SK-N-SH (cell line): ENCODE measurements at places on chromosomes 1 and 21.
A peak's percentile ranks its signal among the peaks of the same experiment; 100 is the strongest.

- no peak for DNase-seq
These were observed 5.7 kb downstream of the VANGL1 start for GRCh38 chr1:115647507-115647906.

- peak; percentile 90 for DNase-seq
These were observed 32.3 kb downstream of the SLC66A1 start for GRCh38 chr1:19344372-19344810.

GRCh38 chr1:96723377-96723776 lies 1.8 kb downstream of the PTBP2 start:
- no peak for DNase-seq

DNA sequence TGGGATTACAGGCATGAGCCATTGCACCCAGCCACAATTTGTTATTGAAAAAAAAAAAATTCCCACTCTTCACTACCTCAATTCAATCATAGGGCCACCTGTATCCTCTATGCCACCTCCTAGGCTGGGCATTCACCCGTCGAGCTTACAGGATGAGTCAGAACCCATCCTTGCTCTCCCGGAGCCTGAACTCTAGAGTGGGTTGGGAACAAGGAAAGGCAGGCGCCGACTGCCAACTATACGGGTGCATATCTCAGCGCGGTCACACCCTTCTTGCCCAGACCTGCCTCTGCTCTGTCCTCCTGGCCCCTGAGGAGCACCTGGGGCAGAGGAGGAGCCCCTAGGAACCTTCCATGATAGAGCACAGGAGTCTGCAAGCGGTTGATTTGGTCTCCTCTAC lies 21.4 kb upstream of the LBR start:
- DNase-seq: no peak

DNA sequence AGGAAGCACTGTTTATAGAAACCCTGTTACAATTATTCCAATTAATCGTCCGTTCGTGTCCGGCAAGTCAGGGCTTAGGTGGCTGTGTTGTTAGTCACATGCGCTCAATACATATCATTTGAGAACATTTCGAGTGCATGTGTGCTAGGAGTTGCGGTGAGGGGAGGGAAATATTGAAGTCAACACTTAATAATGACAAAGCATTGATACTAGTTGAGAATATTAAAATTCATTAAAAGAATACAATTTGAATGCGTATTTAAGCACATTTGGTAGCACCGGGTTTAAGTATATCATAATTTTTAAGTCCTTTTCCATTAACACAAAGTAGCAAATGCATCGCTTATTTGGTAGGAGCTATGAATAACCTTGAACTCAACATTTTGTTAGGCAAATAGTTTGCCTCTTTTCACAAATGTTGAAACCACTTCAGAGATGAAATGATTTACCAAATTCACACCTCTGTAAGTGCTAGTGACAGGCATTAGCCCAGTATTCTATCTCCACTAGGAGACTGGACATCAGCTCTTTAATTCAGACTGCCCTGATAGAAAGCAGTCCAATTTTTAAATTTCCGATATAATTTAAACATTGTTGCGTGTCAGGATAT lies 1.1 kb upstream of the SERBP1 start:
- DNase-seq: no peak

DNA sequence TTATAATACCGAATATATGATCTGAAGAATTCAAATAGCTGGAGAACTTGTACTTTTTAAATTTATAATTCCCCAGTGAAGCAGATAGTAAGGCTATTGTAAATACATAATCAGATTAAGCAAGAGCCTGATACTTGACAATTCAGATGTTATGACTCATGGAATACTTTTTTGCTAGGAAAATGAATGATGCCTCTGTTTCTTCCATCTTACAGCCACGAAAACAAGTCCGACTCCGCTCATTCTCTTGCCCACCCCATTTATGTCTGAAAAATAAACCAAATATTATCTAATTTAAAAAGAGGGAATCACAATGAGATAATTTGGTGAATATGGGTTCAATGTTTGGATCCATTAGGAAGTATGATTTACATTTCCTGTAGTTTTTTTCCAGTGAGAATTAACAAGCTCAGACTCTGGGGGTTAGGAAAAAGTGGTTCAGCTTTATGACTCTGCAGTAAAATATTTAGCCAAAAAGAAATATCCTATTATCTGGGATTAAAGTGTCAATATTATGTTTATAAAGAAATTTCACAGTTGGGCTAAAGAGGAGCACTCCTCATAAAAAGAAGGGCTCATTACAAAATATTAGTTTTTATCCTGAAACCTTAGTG lies 50.4 kb upstream of the DAB1 start:
- no peak for DNase-seq

- no peak for DNase-seq
These were observed 375.1 kb upstream of the ZP4 start for GRCh38 chr1:238265866-238266265.

DNA sequence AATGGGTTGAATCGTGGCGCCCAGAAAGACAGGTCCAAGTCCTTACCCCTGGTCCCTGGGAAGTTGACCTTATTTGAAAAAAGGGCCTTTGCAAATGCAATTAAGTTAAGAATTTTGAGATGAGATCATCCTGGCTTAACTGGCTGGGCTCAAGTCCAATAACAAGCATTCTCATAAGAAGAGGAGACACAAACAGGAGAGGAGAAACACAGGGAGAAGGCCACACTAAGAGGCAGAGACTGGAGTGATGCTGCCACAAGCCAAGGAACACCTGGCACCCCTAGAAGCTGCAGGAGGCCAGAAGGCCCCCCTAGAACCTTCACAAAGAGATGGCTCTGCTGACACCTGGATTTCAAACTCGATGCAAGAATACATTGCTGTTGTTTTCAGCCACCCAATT lies 44.6 kb downstream of the PDPN start:
- DNase-seq: no peak

- no peak for DNase-seq
These were observed 92.1 kb upstream of the EDN2 start for GRCh38 chr1:41576620-41577019.

GRCh38 chr1:64748222-64748621 lies 3.3 kb downstream of the RAVER2 start:
- DNase-seq: no peak

- peak; percentile 53 for DNase-seq
These were observed 37.9 kb upstream of the BMP8B start for GRCh38 chr1:39826583-39826982.

- DNase-seq: no peak
These were observed 60.7 kb upstream of the KIF26B start for GRCh38 chr1:245094092-245094491.

DNA sequence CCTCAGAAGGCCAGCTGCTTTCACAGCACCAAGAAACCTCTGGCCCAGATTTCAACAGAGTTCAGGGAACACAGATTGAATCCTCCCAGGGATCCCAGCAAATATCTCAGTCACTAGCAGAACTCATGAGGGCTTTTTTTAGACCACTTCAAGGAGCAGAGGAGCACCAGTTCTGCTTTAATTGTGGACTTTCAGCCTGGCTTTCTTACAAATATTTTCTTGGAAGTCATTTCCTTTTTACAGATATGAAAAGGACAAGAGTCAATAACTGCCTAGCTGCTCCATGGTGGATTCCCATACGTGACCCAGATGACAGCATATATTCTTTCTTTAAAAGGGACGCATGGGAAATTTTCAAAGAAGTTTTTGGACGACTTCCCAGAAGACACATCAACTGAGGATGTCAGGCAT lies 6.4 kb upstream of the LRRC8B start:
- no peak for DNase-seq

- DNase-seq: peak; percentile 50
These were observed 24.0 kb downstream of the PGLYRP3 start for GRCh38 chr1:153288634-153289275.

DNA sequence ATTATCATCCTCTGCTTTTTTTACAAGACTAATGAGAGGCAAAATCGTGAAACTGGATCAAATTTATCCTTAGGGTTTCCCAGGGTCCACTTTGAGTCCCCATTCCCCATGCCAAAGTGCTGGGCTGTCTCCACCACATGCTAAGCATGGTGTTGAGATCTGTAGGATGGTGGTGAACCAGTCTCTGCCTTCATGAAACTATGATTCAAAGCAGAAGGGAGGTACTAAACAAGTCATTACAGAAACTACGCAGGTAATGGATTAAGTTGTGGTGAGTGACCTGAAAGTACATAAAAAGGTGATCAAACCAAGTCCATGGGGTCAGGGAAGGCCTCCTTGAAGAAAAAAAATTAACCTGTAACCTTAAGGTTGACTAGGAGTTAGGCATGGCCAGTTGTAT lies 265.2 kb downstream of the ATG4C start:
- no peak for DNase-seq

- no peak for DNase-seq
These were observed 80.0 kb downstream of the DESI2 start for GRCh38 chr1:244732851-244733450.

GRCh38 chr1:102970496-102971078 lies 137.7 kb downstream of the COL11A1 start:
- peak; percentile 45 for DNase-seq

GRCh38 chr1:92705446-92705845 lies 79.5 kb downstream of the EVI5 start:
- no peak for DNase-seq

GRCh38 chr1:29695036-29695435 lies 458.7 kb downstream of the PTPRU start:
- no peak for DNase-seq
